ENCODE measurements at places on chromosomes 5 and 9.
A peak's percentile ranks its signal among the peaks of the same experiment; 100 is the strongest.

- DNase-seq: peak; percentile 99
These were observed at the start of the genes ARPC5L and RPL35 for GRCh38 chr9:124861342-124862229. Gene ARPC5L (plus strand): TSS chr9:124862130. CDS start chr9:124869291, 7,161 bp downstream. Gene RPL35 (minus strand): TSS chr9:124861957. CDS start chr9:124861912, 45 bp downstream.

DNA sequence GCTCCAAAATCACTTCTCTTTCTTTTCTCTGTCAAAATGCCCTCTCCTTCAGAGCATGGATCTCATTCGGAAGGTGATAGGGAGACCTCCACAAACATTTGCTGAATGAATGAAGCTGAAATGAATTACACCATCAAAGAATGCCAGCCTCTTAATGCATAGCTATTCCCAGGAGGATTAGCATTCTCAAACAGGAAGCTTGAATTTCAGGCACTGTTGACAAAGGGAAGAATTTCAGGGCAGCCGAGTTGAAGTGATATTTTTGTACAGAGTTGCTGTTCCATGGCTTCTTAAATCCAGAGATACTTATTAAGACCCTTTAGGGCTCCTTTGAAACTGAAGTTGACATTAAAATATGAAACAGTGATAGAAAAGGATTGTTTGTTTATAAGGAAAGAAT lies 18.8 kb downstream of the HBEGF start:
- DNase-seq: no peak

- no peak for DNase-seq
These were observed 161.5 kb downstream of the ENTREP1 start for GRCh38 chr9:69486498-69486897.

- DNase-seq: no peak
These were observed 359 bp downstream of the PRELID1 start for GRCh38 chr5:177303925-177304391.

GRCh38 chr9:101176384-101176783 lies 147.9 kb downstream of the PLPPR1 start:
- no peak for DNase-seq

Measured in GM13977 (cell line).